ENCODE measurements at places on chromosomes 6 and 20.

GRCh38 chr6:113909224-113909856 is 52.2 kb downstream of the MARCKS start:
- DNase-seq: no peak

DNA sequence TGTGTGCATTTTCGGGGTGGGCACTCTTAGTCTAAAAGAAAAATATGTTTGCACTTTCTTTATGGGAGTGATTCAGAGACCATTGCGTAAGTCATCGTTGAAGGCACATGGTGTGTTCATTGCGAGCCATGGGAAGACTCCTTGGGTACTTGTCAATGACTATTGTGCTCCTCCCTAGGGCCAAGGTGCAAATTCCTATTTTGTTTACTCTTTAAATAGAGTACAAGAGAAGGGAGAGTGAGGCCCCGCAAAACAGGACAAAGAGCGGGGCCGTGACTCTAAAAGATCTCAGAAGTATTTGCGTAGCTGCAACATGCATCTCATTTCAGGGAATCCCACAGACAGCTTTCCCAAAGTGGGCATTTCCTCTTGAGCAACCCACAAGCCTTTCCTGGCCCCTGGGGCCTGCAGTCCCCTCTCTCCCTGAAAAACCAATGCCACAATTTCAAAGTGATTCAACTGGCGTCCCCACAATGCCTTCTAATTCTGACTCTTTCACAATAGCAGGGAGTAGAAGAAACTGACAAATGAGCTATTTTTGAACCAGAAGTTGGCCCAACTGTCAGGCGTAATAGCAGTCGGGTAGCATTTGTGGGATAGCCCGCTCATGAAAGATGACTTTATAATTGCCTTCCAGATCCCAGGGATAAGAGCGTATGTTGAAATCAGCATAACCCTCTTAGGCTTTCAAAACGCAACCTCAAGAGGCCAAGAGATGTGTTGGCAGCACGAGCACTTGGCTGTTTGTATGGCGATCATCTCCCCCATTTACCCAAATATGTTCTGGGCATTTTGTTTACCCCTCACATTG is 277.9 kb upstream of the BMP2 start:
- DNase-seq: peak; percentile 38

GRCh38 chr6:160132776-160133338 is 11.2 kb downstream of the SLC22A1 start:
- DNase-seq: no peak

DNA sequence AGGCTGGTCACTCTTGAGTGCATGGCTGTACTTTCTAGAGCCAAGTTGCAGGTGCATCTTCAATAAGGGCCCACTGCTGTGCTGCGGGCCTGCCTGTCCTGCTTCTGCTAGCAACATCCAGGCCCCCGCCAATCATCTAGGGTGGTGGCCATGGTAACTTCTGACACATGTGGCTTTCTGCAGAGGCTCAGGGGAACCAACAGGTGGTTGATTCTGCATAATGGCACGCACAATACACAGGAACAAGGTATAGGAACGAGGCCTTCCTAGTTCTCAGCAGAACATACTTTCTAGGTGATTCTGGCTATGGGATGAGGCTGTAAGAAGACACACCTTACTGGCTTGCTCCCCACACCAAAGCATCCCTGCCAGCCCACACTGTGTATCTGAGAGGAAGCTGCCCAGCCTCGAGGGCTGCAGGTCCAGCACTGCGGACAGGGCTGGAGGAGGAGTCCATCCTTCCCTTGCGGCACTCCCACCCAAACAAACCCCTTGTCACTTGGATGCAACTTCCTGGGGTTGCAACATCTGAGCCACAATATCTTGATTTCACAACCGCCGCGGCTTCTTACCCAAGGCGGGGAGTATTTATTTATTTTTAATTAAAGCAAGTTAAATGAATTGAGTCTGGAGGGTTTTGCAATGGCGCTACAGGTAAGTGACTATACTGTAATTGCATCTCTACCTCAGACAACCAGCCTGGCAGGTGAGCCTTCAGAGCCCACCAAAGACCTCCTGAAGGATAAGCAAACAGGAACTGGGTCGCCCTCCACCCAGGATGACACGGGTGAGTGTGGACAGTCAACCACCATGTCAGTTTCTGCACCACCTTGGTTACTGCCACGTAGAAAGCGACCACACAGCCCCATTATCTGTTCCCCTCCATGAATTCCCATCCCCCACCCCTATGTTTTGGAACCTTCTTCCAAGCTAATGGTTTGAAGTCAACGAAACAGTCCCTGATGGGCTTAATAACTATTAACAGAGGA is 49.6 kb downstream of the SULF2 start:
- DNase-seq: no peak

DNA sequence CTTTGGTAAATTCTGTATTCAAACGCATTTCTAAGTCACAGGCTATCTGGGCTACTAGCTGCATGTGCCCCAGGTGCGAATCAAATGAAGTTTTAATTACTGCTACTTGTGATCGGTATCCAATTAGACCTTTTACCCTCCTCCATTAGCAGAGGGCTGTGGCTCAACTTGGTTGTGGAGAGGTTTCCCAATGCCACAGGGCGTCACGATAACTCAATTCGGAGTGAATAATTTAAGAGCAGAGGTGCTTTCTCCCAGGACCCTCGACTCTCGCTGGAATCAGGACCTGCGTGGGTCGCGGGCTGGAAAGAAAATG is 640 bp downstream of the SAYSD1 start:
- no peak for DNase-seq

DNA sequence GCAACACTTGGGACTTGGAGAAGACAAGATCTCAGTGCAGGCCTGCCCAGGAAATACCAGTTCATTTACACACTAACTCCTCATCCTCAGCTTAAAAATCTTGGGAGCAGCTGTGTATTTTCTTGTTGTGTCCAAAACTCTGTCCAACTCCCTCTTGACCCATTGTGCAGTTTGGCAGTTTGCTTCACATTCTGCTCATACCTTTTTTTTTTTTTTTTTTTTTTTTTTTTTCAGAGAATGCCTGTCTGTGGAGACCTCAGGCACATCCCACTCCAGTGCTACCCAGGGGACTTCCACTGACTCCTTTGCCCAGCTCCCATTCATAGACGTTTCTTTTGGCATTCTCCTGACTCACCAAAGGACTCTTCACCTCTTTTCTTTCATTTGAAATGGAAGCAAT is 265.8 kb upstream of the TCF21 start:
- DNase-seq: no peak

DNA sequence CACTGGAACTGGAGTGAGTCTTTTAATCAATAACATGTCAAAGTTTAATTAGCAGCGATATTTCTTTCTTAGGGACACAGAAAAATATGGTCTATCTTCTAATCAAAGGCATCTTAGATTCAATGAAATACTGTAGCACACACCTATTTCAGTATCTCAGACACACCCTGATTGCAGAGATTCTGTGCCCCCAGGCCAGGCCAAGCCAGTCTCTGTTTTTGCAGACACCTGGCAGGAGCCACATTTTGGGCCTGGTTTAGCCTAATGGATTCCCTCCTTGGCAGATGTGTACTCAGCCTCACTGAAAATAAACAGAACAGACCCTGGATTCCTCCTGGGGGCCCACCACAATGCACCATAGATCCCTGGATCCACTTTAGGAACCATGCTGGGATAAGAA is 74.8 kb downstream of the LRFN2 start:
- no peak for DNase-seq

DNA sequence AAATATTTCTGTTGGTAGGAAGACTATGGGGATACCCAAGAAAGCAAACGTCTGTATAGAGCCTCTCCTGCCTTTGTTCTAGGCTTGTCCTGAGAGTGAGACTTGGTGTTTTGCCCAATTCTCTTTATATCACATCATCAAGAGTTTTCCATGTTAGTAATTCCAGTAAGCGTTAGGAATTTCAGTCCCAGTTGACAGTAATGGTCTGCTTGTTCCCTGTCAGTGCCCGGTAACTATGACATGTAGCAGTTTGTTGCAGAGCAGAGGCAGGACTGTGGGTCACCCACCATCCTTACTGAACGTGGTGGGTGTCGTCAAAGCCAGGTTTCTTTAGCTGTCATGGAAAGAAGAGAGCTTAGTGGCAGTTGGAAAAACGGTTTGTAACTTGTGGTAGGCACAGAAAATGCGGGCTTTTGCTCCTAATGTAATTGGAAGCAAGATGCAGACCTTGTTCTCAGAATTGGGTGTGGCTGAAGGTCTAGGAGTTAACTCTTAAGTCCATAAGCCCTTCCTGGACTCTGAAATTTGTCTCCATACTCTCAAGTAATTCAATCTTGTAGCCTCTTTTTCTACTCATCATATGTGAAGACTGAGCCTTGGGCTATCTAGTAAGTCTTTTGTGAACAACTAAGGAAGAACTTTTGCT is 188.8 kb downstream of the TMEM242 start:
- DNase-seq: no peak

DNA sequence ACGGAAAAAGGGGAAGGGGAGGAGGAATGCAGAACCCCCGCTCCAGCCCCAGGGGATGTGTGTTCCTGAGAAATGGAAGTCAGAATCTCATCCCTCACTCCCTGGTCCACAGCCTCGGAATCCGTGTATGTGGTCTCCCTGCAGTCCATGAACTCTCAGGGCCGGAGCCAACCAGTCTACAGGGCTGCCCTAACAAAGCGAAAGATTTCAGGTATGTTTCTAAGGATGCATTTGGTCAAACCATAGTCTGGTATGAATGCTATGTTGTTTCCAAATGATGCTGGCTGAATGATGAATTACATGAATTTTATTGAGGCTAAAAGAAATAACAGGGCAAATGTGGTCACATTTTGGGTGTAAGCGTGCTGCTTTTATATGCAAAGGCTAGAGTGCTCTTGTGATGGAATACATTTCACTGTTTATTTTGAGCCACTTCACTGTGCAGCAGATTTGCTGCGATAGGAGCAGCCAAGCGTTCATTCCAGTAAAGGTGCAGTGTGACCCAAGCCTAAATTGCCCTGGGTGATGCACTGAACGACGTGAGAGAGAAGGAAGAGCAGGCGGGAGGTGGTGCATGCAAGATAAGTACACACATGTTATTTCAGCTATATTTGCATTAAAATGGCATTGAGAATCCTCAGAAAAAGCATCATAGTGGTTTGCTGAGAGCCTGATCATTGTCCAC is 52.4 kb downstream of the FNDC1 start:
- DNase-seq: no peak

DNA sequence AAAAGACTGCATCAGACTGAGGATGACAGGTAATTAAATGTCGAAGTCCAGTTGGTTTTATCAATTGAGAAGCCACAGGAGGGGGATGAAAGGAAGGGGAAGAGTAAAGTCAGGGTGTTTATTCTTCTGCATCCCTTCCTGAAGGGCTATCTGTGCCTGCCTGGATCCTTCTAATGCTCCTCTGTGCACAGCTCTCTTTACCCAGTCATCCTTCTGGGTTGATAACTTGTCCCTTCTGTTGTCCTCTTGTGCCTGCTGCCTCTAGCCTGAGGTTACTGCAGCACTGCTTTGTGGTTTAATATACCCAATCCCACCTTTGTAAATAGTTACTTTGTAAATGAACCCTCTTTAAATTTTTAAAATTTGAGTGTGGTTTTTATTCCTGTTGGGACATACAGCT is 1127.3 kb downstream of the EPHA7 start:
- no peak for DNase-seq

DNA sequence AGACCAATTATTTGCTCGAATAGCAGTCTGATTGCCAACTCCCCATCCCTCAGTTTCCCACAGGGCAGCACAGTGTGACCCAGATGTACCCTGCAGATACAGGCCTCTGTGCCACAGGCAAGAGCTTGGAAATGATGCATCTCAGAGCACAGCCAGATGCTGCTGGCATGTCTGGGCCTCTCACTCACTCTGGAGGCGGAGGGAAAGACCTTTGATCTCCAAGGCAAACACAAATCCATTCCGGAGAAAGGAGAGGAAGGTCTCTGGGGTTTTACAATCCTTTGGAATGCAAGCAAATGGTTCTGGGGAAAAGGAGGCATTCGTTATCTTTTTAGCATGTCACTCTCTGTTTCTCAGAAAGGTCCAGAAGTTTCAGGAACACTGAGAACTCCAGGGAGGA is 74.2 kb downstream of the RIOK1 start:
- DNase-seq: peak; percentile 36

- DNase-seq: no peak
Measured at GRCh38 chr6:91487696-91488392, 901.0 kb upstream of the MAP3K7 start.

- no peak for DNase-seq
Measured at GRCh38 chr6:17519120-17519519, 81.0 kb upstream of the FAM8A1 start.

DNA sequence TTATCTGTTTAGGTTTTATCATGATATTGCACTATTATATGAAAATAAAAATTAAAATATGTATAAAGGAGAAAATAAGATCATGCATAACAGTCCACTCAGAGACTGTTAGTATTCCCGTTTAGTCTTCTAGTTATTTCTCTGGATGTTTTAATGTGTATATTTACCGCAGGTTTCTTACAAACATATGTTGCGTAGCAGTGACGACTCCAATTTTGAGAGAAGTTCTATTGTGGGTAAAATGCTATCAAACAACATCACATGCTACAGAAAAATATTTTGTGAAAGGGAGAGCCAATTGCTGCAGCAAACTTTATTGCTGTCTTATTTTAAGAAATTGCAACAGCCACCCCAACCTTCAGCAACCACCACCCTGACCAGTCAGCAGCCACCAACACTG is 72.4 kb upstream of the NXT1 start:
- no peak for DNase-seq

GRCh38 chr6:57342148-57342669 is 24.8 kb downstream of the PRIM2 start:
- DNase-seq: no peak

DNA sequence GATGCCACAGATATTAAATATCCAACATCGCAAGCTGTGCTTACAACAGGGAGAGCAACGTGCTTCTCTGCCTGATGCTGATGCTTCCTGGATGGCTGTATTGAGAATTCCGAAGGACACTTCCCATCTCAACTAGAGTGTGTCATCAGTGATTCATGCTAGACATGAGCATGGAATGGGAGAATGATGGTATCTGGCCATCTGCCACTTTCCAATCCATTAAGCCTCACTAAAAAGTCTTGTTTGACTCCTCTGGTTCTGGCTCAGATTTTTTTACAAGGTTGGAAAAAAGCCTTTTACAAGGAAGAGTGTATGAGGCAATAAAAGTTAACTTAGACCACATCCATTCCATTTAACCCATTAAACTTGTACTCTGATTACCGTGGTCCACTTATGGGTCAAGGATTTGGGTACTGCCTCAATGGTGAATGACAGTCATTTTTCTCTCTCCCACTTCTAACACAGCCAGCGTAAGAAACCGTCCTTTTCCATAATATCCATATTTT is 265.3 kb downstream of the UST start:
- DNase-seq: no peak

GRCh38 chr20:33177866-33178265 is 9.9 kb downstream of the BPIFA2 start:
- no peak for DNase-seq

Measured in left colon (tissue), 2 donors.